BJ (cell line): ENCODE measurements at places on chromosomes 2 and 18.

DNA sequence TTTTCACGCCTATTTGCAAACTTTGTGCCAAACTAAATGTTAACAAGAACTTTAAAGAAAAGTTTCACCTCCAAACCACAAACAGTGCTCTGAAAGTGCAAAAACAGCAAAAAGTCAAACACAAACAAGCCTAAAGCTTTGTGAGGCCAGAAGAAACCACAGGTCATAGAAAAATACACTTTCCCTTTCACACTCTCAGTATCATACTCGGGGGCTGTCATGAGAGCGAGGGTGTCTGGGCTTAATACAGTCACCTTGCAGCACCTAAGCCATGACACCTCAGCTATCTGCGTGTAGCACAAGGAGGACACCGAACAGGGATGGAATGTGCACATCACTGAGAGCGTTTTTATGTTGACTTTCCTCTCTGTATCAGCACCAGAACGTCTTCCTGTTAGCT, 26.6 kb upstream of the SEH1L start:
- no peak for DNase-seq

GRCh38 chr2:43840965-43841364, 2.2 kb downstream of the ABCG8 start:
- DNase-seq, result no peak

DNA sequence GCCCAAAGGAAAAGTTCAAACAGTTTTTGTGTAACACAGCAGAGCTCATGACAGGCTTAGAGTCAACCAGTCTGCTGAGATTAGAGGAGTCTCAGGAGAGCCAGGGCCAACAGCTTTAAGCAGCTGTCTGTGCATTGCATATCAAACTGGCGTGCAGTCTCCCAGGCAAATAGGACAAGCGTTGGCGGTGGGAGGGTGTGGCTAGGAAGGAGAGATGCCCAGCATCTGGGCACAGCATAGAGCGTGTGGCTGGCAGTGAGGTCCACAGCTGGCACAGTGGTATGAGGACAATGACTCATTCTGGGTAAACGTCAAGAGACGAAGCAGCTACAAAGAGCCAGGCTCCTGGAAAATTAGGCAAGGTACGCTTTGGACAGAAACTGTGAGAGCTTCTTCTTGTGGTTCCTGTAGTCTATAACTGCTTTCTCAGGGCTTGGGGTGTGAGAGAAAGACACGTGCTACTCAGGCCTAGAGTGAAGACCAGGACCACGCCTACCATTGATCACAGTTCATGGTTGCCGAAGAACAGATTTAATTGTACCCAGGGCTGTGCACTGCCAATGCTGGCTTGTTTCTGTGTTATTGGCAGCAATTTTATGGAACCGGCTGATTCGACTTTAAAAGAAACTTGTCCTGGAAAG, 14.8 kb downstream of the ZAP70 start:
- no peak for DNase-seq

DNA sequence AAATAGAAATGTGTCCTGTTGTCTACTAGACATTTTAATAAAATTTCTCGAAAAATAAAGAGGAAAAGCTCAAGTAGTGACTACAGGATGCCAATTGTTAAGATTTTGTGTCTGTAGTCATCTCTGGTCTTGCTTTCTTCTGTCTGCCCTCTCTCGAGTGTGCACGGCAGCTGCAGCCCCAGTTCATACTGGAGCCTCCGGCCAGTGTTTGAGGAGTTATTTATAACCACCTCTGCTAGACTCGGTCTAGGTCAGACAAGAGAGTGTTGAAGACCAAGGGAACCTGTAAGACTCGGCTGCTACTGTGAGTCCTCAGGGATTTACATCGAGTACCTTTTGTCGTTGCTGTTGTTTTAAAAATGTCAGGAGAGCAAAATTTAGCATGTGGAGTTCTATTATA, 810.1 kb upstream of the POU3F3 start:
- no peak for DNase-seq

DNA sequence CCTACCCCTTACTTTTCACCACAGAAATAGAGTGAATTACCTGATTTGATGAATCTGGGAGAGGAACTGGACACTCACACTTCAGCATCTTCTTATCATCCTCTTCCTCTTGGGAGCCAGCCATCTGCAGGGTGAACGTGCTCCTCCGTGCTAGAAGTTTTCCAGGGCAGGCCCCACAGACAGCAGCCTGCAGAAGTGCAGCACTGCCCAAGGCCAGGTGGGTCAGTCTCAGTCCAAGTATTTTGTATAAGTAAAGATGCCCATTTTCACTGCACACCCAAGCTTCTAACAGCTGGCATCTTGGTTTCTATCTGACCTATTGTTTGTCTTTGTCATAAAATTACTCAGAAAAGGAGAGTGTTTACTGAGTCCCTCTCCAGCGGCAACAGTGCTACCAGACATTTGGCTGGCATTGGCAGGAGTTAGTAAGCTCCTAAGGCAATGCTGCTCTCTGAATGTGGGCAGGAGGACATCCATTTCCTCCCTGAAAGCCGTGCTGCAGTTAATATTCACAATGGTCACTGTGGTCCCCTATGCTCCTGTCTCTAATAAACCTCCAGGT, 222.6 kb upstream of the CTAGE1 start:
- DNase-seq, result no peak

- DNase-seq, result no peak
Observed at GRCh38 chr2:24981411-24982136, 9.8 kb upstream of the DNAJC27 start.

DNA sequence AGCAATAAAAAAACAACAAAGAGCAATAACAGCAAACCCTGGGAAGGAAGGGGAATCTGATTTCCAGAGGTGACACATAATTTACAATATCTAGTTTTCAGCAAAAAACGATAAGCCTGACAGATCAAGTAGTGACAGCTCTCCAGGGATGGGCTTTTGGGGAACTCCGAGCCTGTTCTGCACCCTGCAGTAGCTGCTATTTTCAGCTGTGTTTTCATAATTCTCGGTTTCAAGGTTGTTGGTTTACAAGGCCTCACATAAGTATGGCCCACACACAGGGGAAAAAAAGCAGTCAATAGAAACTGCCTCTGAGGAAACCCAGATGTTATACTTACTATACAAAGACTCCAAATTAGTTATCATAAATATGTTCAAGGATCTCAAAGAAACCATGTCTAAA, 67.7 kb upstream of the CTLA4 start:
- no peak for DNase-seq

DNA sequence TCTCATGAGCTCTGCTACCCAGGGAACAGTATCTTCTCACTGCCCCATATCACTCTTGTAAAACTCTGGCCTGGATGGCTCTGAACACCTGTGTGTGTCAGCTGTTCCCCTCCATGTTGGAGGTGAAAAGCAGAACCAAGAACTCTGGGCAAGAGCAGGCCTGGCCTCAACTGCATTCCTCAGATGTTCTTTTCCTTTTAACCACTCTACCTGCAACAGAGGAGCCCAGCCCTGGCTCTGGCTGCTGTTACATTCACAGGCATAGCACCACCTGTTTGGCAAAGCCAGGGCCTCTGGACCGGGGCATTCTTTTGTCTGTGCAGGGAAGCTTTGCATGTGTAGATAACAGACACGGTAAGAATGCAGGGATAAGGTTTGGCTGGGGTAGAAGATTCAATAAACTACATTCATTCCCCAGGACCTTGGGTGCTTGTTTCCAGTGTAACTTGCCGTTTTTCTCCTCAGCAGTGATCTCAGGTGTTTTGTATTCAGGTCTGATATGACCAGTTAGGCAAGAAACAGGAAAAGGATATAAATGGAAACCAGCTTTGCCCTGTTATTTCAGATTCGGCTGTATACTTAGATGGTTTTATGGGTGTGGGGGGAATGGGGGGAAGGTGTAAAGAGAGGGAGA, 95.1 kb downstream of the SPTBN1 start:
- DNase-seq, result no peak

- DNase-seq, result no peak
Observed at GRCh38 chr2:223621901-223622300, 19.7 kb upstream of the SCG2 start.

DNA sequence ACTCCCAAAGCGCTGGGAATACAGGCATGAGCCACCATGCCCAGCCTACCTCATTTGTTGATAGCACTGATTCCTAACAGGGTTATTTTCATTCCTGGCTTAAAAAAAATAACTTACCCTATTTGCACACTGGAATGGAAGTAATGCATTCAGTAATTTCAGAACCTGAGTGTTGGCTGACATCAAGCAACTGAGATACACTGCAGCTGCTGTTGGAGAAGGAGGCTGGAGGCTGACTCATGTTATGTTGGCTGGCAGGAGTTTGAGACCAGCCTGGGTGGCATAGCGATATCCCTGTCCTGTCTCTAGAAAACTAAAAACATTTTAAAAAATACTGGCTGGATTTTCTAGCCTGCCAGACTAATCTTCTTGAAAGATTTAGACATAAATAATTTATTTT, 385.1 kb upstream of the MEX3C start:
- no peak for DNase-seq

- no peak for DNase-seq
Observed at GRCh38 chr18:30915336-30915988, 127.1 kb downstream of the DSC3 start.

GRCh38 chr18:48676756-48677368, 138.0 kb downstream of the CTIF start:
- DNase-seq, result no peak

DNA sequence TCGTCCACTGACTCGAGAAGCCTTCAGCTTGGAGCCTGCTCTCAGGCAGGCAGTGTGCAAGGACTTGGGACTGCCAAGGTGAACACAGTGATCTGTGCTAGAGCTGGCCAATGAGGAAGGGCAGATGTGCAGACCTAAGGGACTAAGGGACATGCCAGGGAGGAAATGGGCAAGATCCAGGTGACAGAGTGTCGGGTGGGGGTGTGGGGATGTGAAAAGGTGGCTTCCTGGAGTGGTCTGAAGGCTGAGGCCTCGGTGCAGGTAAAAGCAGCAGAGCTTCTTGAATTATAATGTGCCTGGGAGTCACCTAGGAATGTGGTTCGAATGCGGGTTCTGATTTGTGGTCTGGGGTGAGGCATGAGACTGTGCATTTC, 42.0 kb downstream of the STEAP3 start:
- DNase-seq, result no peak

DNA sequence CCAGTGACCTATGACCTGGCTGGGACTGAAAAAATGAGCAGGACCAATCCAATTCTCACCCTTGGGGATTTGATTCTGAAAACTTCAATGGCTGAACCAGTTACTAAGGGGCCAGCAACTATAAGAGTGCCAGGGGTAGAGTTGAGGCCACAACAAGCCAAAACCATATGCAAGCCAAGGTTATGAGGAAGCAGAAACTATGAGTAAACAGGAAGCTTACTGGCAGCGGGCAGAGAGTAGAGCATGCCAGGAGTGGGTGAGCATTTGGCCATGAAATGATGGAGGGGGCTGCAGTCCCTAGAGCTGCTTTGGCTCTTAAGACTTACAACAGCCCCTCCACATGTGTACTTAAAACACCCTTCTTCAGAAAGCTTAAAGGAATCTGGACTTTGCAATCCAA, 82.4 kb downstream of the RBMS1 start:
- DNase-seq, result no peak

DNA sequence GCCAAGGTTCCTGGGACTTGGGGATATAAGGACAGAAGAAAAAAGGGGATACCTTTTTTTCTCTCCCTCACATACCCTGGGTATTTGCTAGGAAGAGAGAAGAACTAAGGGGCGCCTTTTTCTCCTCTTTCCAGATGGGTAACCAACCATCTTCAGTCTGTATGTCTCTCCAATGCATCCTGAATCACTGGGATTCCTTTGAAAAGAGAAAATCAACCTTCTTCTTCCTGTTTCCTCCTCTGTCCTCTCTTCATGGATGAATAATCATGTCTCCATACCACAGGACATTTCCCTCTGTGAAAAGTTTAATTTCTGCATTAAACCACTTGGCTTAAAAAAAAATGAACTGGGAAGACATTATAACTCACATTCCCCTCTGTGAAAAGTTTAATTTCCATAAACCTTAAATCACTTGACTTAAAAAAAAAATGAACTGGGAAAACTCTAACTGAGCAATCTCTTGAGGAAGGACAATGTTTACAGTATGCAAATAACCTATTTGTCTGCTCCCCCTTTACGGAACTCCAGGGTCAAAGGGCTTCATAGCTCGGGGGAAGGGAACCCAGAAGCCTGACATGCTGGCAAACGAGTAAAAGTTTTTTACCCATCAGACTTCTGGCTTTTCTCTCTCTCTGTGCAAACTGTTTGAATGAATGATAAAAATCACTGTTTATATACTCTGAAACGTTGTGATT, 56.7 kb upstream of the FAM98A start:
- DNase-seq, result no peak

- no peak for DNase-seq
Observed at GRCh38 chr2:15206419-15206818, 354.7 kb downstream of the NBAS start.

GRCh38 chr2:100730290-100730868, 89.6 kb upstream of the NPAS2 start:
- DNase-seq, result no peak

- DNase-seq, result no peak
Observed at GRCh38 chr18:20971886-20972267, 139.7 kb downstream of the ROCK1 start.

DNA sequence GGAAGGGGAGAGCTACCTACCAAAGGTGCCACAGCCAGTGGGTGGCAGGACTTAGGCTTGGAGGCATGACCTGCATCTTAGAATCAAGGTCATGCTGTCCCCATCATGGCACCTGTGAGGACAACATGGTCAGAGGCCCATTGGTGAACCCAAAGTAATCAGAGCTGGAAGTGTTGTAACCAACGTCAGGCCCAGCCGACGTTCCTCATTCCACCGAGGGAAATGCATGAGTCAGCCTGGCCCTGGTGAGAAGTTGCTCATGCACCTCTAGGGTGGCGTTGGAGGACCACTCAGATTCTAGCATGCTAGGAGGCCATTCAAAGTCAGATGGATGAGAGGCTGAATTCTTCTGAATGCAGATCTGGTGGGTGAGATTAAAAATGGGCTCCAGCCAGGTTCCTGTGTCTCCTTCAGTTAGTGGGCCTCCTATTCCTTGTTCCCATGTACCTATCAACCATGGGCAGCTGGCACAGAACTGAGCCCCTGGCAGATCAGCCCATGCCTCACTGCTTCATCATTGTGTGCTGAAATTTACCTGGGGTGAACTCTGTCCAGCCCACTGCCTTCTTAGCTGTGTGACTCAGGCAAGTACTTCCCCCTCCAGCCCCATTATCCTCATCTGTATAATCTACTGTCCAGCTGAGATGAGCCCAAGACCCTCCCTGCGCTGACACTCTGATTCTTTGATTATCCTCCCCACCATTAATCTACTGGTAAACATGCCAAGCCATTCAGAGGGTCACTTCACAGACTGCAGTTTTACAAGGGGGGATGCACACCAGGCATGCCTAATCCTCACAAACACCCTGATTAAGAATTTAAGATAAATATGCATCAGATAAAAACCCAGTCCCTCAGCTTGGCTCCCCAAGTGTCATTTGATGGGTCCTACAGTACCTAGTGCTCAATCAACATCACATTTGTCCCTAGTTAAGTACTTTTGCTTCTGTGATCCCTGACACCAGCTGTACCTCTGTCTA, 14.0 kb downstream of the SLC14A2 start:
- DNase-seq, result no peak

- DNase-seq, result no peak
Observed at GRCh38 chr18:57194070-57194469, 47.2 kb downstream of the BOD1L2 start.

GRCh38 chr2:61420991-61421544, 49.8 kb downstream of the USP34 start:
- DNase-seq, result no peak
